ENCODE measurements at places on chromosomes 4 and X.

DNA sequence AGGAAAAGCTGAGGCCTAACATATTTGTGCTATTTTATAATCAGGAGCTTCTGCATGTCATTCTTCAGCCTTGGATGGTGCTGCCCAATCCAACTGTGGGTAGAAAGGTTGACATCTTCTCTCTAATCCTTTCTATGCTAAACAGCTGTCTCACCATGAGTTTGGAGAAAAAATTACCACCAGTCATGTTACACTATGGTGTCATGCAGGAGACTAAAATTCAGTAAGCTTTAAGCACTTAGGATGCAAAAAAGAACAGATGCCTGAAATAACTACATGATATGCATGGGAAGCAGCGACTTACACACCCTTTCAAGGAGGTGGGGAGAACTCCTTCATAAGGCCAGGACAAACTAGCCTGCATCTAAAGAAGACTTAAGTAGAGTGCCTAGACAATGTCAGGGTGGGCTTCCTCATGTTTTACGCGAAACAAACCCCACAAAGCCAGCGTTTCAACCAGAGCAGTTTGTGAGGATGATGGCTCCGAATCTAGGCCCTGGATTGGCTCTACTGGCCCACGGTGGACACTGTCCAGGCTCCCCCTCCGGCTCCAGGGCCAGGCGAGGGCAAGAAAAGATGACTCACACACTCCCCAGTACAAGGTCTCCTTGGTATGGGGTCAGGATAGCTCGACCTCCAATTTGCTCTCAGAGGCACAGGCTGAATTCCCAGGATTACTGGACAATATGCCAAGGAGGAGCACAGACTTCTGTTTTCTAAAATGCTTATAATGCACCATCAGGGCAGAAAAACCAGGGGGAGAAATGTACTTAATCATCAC is 45.1 kb downstream of the STX18 start:
- DNase-seq, result no peak

DNA sequence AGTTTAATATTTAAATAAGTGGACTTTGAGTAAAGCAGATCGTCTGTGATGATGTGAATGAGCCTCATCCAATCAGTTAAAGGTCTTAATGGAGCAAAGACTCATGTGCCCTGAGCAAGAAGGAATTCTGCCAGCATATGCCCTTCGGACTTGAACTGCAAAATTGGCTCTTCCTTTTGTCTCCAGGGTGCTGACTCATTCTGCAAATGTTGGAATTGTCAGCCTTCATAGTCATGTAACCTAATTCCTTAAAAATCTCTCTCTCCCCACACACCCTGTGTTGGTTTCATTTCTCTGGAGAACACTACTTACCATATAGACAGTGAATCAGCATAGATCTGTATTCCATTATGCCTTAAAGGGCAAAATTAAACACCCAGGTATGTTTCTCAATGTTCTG is 609.8 kb upstream of the GALNTL6 start:
- no peak for DNase-seq

GRCh38 chr4:105451346-105451745 is 22.5 kb downstream of the PPA2 start:
- no peak for DNase-seq

GRCh38 chr4:17024425-17024824 is 126.0 kb upstream of the LDB2 start:
- no peak for DNase-seq

DNA sequence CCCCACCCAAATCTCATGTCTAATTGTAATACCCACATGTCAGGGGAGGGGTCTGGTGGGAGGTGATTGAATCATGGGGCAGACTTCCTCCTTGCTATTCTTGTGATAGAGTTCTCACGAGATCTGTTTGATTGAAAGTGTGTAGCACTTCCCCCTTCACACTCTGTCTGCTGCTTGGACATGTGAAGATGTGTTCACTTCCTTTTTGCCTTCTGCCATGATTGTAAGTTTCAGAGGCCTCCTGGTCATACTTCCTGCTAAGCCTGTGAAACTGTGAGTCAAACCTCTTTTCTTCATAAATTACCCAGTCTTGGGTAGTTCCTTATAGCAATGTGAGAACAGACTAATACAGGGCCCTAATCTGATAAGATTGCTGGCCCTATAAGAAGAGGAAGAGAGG is 1514.8 kb downstream of the RPA4 start:
- no peak for DNase-seq

DNA sequence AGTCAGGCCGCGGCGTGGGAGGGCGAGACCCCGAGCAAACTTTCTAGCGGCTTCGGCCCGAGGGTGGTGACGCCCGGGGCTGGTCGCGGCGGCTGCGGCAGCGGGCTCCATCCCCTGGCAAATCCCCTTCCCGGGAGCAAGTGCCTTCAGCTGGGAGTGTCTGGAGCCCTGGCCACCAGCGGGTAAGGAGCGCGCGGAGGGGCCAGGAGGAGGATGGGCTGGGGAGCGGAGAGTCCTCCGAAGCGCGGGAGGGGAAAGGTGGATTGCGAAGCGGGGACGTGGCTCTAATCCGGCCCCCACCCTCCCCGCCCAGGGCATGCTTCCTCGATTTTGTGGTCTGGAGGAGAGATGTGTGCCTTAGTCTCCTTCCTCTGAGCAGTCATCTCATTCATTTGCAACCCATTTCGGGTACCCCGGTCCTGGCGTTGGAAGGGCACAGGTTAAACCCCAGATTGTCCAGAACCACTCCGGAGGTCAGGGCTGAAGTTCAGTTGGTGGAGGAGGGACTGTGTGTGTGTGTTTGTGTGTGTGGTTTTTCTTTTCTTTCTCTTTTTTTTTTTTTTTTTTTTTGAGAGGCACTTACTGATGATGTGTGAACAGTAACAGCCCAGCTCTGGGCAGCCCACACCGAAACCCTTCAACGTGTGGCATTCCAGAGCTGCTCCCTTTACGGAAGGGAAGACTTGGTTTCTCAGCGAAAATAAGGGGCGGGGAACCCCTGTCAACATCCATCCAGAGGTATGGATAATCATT is 516 bp downstream of the SGMS2 start:
- no peak for DNase-seq

DNA sequence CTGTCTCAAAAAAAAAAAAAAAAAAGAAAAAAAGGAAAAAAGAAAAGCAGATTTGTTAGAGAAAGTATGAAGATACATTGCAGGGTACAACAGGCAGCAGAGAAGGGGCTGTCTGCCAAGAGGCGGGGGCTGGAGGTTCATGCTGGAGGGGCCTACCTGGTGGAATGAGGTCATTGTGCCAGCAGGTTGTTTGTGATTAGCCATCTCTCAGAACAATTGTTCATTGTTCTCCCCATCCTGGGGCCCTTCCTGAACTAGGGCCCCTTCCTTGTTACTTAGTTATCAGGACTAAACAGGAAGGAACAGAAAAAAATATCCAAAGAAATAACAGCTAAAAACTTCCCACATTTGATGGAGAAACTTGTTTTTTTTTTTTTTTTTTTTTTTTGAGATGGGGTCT is 14.0 kb upstream of the GPKOW start:
- no peak for DNase-seq
